ENCODE measurements at places on chromosomes 6 and 20.

DNA sequence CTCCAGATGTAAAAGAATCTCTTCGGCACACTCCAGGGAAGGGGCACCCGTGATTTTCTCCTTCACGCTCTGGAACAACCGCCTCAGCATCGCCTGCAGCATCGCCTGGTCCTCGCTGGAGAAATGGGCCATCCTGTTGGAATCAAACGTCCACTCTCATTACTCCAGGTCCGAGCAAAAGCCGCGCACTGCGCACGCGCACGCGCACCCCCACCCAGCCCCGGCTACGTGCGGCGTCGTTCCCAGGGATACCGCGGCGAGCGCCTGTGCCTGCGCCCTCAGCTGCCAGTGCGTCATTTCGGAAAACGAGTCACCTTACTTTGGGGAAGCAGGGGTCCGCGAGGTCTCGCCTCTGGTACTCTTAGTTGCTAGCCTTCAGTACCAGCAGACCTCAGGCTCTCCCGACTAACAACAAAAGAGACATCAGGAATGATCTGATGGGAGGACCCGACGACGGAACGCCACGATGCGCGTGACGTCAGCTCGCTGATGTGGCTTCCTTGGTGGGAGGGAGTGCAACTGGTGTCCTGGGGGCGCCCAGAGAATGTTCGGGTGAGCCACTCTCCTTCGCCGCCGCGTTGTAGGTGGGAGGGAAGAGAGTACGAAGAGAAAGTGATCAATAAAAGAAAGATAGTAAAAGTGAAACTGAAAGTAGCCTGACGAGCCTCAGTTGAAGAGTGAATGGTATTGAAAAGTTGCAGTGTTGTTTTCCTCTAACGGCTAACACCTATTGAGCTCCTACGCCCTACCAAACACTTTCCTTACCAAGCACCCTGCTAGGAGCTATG lies at the start of gene TBC1D32:
Gene TBC1D32 (minus strand): TSS at position 182 of the 788 bp plus-strand sequence. CDS start 50 bp downstream, at position 132.
- peak; percentile 93 for DNase-seq

DNA sequence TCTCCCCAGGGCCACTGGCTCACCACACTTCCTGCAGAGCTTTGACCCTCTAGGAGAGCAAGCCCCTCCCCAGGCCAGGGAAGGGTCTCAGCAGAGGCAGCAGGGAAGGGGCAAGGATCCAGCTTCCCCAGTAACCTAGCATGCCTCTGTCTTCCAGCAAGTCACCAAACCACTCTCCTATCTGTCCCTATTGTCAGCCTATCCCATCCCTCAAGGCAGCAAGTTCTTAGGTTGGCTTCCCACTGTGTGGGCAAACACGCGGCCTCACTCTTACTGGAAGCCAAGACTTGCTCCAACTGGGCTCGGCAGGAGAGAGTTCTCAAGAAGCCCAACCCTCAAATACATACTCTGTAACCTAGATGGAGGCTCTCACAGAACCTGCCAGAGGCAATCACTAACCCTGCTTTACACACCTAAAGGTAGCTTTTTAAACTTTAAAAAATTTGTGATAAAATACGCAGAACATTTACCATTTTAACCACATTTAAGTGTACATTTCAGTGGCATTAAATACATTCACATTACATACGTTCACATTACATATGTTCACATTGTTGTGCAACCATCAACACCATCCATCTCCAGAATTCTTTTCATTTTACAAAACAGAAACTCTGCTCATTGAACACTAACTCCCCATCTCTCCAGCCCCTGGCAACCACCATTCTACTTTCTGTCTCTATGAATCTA lies 58.5 kb downstream of the MRPL14 start:
- no peak for DNase-seq

- no peak for DNase-seq
Measured at GRCh38 chr6:88513920-88514319, 347.8 kb upstream of the CNR1 start.

- DNase-seq = no peak
Measured at GRCh38 chr6:152566103-152566875, 70.9 kb downstream of the SYNE1 start.

DNA sequence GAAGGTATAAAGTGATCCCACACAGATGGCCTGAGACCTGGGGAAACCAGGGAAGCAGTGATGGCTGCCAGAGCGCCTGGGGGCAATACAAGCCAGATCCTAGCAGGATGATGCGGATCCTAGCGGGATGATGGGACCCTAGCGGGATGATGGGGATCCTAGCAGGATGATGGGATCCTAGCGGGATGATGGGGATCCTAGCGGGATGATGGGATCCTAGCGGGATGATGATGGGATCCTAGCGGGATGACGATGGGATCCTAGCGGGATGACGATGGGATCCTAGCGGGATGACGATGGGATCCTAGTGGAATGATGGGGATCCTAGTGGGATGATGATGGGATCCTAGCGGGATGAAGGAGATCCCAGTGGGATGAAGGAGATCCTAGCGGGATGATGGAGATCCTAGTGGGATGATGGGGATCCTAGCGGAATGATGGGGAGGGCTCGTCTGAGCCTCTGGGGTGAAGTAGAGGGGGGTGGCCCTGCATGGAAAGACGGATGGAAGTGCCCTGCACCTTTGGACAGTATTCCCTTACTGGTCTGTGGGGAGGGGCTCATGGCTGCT lies 44.2 kb upstream of the CDH22 start:
- DNase-seq = no peak

DNA sequence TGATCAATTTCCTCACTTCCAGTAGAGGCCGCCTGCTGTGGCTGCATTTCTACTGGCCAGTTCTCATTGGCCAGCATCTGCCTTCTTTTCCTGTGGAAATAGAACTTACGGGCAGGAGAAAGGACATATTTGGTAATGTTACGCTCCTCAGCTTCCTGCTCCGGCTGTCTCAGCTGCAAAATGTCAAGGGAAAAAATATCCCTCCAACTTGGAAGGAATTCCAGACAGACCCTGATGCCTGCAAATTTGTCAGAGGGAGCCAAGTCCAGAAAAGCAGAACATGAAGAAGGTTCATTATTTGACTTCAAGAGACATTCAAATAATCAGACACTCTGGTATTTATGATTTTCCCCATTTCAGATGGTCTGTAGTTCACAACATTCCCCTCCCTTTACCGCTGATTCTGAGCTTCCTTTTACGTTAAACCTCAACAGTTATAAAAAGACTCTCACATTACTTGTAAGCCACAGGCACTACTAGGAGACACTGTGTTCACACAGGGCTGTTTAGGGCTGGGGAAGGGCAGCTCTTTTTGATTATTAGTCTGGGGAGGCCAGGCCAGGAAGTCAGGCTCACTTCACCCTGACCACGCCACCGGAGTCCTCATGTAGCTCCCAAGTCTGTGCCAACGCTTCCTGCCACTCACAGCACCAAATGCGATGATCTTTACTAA lies 179.6 kb upstream of the CCN2 start:
- DNase-seq = no peak
